ENCODE measurements at places on chromosomes 4 and X. TPM values are rescaled to one million over a fixed set of nuclear protein-coding genes. Genes with fewer than 3 reads are reported as not detected.

OCRL gene
- total RNA-seq, result 27.0 TPM

NSUN7 gene
- 3.6 TPM for total RNA-seq

SLC9B2 gene
- total RNA-seq, result 13.0 TPM

DUSP21 gene
- not detected for total RNA-seq

GPR34 gene
- not detected for total RNA-seq

KDR gene
- not detected for total RNA-seq

VGLL1 gene
- total RNA-seq, result 1.7 TPM

DCAF12L1 gene
- total RNA-seq, result not detected

Data from nasal cavity respiratory epithelium epithelial cell of viscerocranial mucosa (primary cell).